ENCODE measurements at places on chromosomes 4 and X. TPM values are rescaled to one million over a fixed set of nuclear protein-coding genes. Genes with fewer than 3 reads are reported as not detected.

IL1RAPL1 gene
- polyA plus RNA-seq: 1.2 TPM

FHIP1A gene
- polyA plus RNA-seq: 7.8 TPM

DNA sequence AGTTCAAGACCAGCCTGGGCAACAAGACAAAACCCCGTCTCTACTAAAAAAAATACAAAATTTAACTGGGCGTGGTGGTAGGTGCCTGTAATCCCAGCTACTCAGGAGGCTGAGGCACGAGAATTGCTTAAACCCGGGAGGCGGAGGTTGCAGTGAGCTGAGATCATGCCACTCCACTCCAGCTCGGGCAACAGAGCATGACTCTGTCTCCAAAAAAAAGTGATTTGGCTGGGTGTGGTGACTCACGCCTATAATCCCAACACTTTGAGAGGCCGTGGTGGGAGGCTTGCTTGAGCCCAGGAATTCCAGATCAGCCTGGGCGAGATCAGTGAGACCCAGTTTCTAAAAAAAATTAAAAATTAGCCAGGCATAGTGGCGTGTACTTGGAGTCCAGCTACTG, 4.1 kb downstream of the OPHN1 start:
- peaks cover 6% of the 10 kb centered on the region for H3K4me1 ChIP-seq
- DNase-seq: no peak
- H3K36me3 ChIP-seq: no peaks in the 10 kb centered on the region
- no peak overlapping the region for H3K4me3 ChIP-seq

GRCh38 chr4:164023214-164023613, 528.7 kb downstream of the TMA16 start:
- H3K4me3 ChIP-seq: no peak overlapping the region
- no peak overlapping the region for H3K27ac ChIP-seq
- no peaks in the 10 kb centered on the region for H3K27me3 ChIP-seq
- H3K36me3 ChIP-seq: no peaks in the 10 kb centered on the region

DNA sequence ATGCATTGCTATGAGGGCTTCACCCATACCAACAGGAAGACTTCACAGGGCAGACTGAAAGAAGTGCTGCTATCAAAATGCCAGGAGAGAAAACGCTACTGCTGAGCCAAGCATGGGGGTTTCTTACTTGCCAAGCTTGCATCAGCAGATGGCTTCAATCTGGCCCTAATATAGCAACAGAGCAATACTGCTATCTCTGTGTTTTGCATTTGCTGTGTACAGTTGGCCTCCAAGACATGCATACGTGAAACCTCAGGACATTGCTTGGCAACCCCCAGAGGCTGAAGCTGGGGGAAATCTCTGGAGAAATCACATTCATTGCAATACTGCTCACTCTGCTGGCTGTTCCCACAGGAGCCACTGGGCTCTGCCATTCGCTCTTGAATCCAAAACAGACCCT, 127.2 kb upstream of the GPC4 start:
- peak overlapping the region; percentile 35 for H3K27ac ChIP-seq
- peaks cover 7% of the 10 kb centered on the region for H3K27me3 ChIP-seq
- no peak for DNase-seq
- peaks cover 3% of the 10 kb centered on the region for H3K36me3 ChIP-seq

DNA sequence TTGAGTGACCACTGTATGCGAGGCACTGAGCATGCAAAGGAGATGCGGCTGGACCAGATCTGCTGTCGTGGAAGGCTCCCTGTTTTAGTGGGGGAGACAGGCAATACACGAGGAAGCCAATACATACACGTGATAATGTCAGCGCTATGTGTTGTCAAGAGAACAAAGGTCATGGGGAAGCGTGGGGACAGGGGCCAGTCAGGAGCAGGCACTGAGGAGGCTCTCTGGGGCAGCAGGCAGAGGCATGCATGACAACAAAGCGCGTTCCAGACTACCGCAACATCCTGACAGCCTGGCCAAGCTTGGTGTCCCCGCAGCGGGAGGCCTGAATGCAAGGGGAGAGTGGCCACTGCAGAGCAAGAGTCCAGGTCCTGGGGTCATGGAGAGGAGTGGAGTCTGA, 61.9 kb downstream of the DCTD start:
- no peak for DNase-seq
- H3K36me3 ChIP-seq: no peaks in the 10 kb centered on the region
- no peaks in the 10 kb centered on the region for H3K27me3 ChIP-seq

C4orf50 gene
- polyA plus RNA-seq: not detected

- no peak overlapping the region for H3K4me3 ChIP-seq
- no peak for DNase-seq
- H3K36me3 ChIP-seq: no peaks in the 10 kb centered on the region
- no peak overlapping the region for H3K27ac ChIP-seq
- H3K27me3 ChIP-seq: no peaks in the 10 kb centered on the region
Measured at GRCh38 chr4:13396161-13396560, 88.0 kb downstream of the RAB28 start.

GRCh38 chr4:101236097-101236496, 111.2 kb downstream of the PPP3CA start:
- no peaks in the 10 kb centered on the region for H3K27me3 ChIP-seq
- H3K4me3 ChIP-seq: no peak overlapping the region
- H3K27ac ChIP-seq: no peak overlapping the region

AMER1 gene
- polyA plus RNA-seq: 6.9 TPM

DNA sequence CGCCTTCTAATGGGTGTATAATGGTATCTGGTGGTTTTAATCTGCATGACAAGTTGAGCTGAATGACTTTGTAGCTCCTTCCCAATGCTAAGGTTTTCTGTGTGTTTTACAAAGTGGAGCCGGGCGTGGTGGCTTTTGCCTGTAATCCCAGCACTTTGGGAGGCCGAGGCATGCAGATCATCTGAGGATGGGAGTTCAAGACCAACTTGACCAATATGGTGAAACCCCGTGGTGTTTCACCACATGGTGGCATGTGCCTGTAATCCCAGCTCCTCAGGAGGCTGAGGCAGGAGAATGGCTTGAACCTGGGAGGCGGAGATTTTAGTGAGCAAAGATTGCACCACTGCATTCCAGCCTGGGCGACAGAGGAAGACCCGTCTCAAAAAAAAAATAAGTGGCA, 28.9 kb downstream of the ARFIP1 start:
- no peak for DNase-seq
- H3K4me3 ChIP-seq: no peak overlapping the region

ZNF185 gene
- polyA plus RNA-seq: 10.2 TPM

- H3K36me3 ChIP-seq: no peaks in the 10 kb centered on the region
- H3K27me3 ChIP-seq: peaks cover 2% of the 10 kb centered on the region
- H3K27ac ChIP-seq: no peak overlapping the region
- H3K4me1 ChIP-seq: no peaks in the 10 kb centered on the region
- H3K4me3 ChIP-seq: no peak overlapping the region
- DNase-seq: no peak
Measured at GRCh38 chrX:124548571-124548970, 202.2 kb downstream of the SH2D1A start.

- peak overlapping the region; percentile 83 for H3K27ac ChIP-seq
- H3K36me3 ChIP-seq: no peaks in the 10 kb centered on the region
- peak; percentile 88 for DNase-seq
- peaks cover 18% of the 10 kb centered on the region for H3K4me1 ChIP-seq
Measured at GRCh38 chr4:141132709-141133145, 542 bp downstream of the RNF150 start.

PRSS12 gene
- polyA plus RNA-seq: 3.3 TPM

GRCh38 chrX:1306909-1307625, 29.5 kb upstream of the IL3RA start:
- H3K4me3 ChIP-seq: no peak overlapping the region
- H3K4me1 ChIP-seq: no peaks in the 10 kb centered on the region
- no peak for DNase-seq

GAGE12C gene
- not detected for polyA plus RNA-seq

CLIC2 gene
- polyA plus RNA-seq: 3.8 TPM

- no peaks in the 10 kb centered on the region for H3K36me3 ChIP-seq
- peaks cover 27% of the 10 kb centered on the region for H3K27me3 ChIP-seq
- peaks cover 6% of the 10 kb centered on the region for H3K4me1 ChIP-seq
Measured at GRCh38 chrX:9923357-9923756, 43.8 kb upstream of the CLDN34 start.

DNA sequence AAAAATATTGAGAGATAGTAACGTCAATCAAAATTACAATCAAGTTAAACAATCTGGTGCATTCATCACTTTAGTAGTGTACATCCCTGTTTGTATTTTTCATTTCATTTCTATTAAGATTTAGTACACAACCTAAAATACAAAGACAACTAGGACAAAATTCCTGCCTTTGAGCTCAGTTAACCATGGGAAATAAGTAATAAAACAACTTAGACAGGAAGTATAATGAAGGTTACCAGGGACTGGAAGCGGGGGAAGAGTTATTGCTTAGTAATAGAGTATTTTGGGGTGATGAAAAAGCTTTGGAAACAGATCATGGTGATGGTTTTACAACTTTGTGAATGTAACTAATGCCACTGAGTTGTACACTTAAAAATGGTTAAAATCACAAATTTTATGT, 25.6 kb upstream of the ATXN3L start:
- H3K4me3 ChIP-seq: no peak overlapping the region
- H3K27me3 ChIP-seq: peaks cover 15% of the 10 kb centered on the region
- no peak overlapping the region for H3K27ac ChIP-seq
- no peak for DNase-seq

- H3K27ac ChIP-seq: no peak overlapping the region
- H3K4me3 ChIP-seq: no peak overlapping the region
- H3K4me1 ChIP-seq: no peaks in the 10 kb centered on the region
- H3K27me3 ChIP-seq: no peaks in the 10 kb centered on the region
- no peak for DNase-seq
Measured at GRCh38 chr4:31651541-31651940, 931.4 kb downstream of the PCDH7 start.

DNA sequence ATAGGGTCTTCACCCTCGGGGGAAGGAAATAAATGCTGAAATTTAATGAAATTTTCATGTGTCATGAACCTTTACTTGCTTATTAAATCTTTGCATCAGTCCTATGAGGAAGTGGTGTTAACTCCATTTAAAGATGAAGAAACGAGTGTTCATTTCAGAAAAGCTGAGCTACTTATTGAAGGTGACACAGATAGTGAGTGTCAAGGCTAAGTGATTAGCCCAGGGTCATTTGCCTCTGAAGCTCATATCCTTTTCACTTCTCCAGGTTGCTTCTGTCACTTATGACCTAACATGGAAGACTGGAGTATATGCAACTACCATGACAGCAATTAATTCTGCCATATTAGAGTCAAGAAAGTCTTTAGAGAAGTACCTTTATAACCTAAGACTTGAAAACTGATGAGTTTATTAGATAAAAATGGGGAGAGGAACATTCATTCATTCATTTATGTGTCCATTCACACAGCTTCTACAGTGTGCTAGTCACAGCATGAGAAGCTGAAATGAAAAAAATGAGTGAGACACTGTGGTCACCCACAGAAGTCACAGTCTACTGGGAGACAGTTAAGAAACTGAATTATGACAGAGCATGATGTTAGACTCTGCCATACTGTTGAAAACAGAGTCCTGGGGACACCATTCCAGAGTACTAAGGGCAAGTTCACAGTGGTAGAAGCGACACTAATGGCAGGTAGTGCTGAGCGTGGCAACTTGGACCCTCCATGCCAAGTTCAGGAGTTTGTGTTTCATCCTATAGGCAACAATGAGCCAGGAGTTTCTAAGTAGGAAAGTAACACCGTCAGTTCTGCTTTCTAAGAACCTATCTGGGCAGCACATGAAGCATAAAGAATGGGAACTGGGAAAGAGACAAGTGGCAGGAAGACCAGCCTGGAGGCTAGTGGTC, 21.3 kb downstream of the ALPK1 start:
- no peaks in the 10 kb centered on the region for H3K4me1 ChIP-seq
- DNase-seq: no peak
- H3K36me3 ChIP-seq: no peaks in the 10 kb centered on the region
- H3K27me3 ChIP-seq: no peaks in the 10 kb centered on the region
- no peak overlapping the region for H3K4me3 ChIP-seq
- no peak overlapping the region for H3K27ac ChIP-seq

GRCh38 chrX:1903236-1903935, 288.5 kb downstream of the ASMT start:
- H3K27me3 ChIP-seq: peaks cover 2% of the 10 kb centered on the region
- no peaks in the 10 kb centered on the region for H3K4me1 ChIP-seq
- no peak overlapping the region for H3K27ac ChIP-seq
- no peak overlapping the region for H3K4me3 ChIP-seq
- no peak for DNase-seq

- no peaks in the 10 kb centered on the region for H3K27me3 ChIP-seq
- DNase-seq: no peak
- H3K27ac ChIP-seq: no peak overlapping the region
- no peaks in the 10 kb centered on the region for H3K36me3 ChIP-seq
Measured at GRCh38 chr4:157363360-157363759, 142.8 kb downstream of the GRIA2 start.

GRCh38 chrX:150621652-150622051, 53.2 kb downstream of the MTM1 start:
- peaks cover 4% of the 10 kb centered on the region for H3K27me3 ChIP-seq
- no peak overlapping the region for H3K4me3 ChIP-seq
- no peak for DNase-seq

DNA sequence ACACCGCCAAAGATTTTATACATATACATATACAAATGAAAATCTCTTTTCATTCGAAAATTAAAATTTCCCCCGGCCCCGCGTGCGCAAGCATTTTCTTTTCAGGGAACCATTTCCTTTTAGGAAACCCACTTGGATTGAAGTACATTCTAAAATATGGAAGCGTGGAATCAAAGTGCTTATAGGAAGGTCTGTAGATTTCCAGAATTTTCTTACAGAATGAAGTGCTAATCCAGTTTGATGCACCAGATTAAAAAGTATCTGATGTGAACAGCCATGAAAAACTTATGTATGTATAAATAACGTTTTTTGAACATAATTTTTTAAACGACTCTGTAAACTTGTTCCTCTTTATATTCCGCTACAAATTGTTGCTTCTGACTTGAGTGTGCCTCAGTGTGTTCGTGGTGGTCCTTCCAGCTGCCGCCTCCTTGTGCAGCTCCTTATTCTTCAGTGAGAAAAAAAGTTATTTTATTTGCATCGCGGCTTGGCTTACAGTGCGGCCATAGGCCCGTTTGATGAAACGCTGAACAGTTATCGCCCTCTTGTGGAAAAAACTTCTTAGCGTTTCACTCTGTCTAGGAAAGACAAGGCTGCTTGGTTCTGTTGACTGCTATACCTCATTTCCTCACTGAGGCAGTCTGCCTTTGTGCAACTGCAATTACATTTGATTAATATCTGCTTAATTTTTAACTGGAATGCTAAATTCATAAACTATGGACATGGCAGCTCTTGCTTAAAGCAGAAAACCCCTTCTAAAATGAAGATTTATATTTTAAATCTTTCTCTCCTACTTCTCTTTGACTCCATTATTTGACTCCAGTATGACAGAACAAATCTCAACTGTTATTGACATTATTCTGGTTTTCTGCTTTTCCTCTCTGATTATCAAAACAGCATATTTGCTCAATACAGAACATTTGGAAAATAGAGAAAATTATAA, 4.7 kb upstream of the NKX6-1 start:
- no peaks in the 10 kb centered on the region for H3K36me3 ChIP-seq
- H3K27me3 ChIP-seq: peaks cover 64% of the 10 kb centered on the region
- H3K4me1 ChIP-seq: peaks cover 12% of the 10 kb centered on the region
- H3K27ac ChIP-seq: no peak overlapping the region

GRCh38 chr4:17552427-17552826, 24.6 kb upstream of the LAP3 start:
- H3K27ac ChIP-seq: no peak overlapping the region
- no peaks in the 10 kb centered on the region for H3K4me1 ChIP-seq
- DNase-seq: no peak

FGFBP2 gene
- 1.3 TPM for polyA plus RNA-seq

GPR78 gene
- polyA plus RNA-seq: 0.29 TPM
